Non-pigmented ciliary epithelial cell (primary cell): ENCODE measurements at places on chromosomes 4 and X.

GRCh38 chrX:150546711-150547153 is 21.7 kb upstream of the MTM1 start:
- no peak for DNase-seq

DNA sequence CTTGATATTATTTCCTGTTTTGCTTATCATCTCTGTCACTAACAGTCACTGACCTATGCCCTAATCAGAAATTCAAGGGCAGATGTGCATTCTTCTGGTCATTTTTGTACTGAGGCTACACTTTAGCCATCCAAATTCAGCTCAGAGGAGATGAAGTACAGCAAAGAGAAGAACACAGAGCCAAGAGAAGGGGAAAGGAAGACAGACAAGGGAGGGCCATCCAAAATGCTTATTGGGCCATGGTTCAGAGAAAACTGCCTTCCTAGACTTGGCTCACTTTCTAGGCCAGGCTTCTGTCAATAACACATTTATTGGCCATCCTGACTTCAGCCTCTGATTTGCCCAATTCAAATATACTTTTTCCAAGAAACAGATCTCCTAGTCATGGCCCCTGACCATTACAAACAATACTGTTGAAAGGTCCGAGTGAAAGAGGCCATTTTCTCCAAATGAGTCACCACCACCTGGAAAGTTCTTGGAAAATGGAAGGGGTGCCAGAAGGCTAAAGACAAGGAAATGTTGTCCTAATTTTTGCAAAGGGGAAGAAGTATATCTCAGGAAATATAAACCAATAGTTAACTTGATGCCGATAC is 56.4 kb downstream of the DCX start:
- no peak for DNase-seq

GRCh38 chr4:165312506-165312905 is 15.0 kb upstream of the MSMO1 start:
- no peak for DNase-seq

- DNase-seq = peak; percentile 59
Measured at GRCh38 chr4:177128306-177128705, 181.4 kb upstream of the NEIL3 start.

DNA sequence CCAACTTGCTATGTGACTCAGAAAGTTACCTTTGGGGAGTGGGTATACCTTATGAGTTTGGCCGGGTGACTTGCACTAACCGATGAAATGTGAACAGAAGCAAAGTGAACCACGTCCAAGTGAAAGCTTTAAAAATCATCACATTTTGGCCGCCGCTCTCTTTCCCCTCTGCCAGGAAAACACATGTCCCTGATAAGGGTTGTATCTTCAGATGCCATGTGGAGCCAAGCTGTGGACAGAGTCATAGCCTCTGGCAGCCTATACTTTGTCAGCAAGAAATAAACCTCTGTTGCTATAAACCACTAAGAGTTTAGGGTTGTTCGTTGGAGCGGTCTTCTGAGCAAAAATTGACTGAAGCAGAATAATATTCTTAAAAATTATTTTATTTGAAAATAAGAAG is 92.3 kb downstream of the PRDM5 start:
- no peak for DNase-seq

DNA sequence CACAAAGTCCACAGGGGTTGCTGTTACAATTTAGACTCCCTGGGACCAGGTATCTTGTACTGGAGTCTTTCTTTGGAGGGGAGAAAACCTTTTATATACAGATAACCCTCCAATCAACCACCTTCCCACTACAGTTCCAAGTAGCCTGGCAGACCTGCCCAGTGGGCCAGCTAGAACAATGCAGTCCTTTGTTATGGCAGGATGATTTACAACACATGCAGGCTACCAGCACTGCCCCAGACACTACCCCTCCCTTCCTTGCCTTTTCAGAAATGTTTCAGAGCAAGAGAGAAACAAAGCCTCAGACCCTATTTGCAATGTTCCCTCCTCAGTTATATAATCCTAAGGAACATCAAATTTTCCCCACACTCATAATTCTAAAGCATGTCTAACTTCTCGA is 11.1 kb downstream of the RASL11B start:
- DNase-seq = no peak

GRCh38 chrX:153400146-153401132 is 711 bp downstream of the PNMA6E start:
- no peak for DNase-seq

DNA sequence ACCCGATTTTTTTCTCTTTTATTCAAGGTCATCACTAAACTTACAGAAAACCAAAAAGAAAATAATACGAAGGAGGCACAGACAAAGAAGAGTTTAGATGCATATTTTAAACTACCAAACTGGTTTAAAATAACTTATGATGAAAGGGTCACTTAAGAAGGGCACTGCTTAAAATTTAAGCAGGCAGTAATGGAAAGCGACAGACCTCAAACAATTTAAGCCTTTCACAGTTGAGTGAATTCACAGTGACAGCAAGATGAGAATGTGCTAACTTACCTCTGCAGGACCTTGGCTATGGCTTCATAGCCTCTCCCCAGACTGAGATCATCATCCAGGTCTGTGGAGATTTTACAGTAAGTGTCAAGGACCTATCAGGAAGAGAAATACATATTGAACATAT is 112.1 kb downstream of the TTC29 start:
- no peak for DNase-seq

DNA sequence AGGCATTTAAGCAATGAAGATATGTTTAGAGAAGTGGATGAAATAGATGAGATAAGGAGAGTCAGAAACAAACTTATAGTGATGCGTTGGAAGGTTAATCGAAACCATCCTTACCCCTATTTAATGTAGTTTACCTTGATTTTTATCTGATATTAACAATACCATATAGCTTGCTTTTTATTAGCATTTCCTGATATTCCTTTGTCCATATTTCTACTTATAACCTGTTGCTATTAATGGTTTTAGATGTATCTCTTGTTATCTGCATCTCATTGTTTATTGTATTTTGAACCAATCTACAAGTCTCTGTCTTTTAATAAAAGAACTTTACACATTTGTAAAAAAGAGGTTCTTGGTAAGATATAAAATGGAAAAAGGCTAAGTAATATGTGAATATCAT is 1.6 kb downstream of the TCEAL9 start:
- DNase-seq = no peak

DNA sequence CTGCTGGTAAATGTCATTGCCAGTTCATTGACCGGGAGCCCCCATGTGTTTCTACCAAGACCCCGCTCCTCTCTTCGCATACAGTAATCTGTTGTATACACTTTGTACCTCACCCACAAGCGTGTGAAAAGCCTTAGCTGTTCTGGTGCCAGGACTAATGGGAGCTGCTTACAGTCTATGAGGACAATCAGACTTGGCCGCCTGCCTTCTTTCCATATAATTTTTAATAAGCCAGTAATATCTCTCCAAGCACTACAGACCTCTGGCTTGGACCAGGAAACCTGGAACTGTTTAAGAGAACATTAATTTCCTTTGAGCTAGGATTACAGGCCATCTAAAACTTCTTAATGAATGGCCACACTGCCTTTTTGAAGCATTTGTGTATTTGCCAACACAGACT is 149.7 kb upstream of the MSX1 start:
- no peak for DNase-seq

- DNase-seq = no peak
Measured at GRCh38 chr4:22634541-22635181, 58.1 kb upstream of the GBA3 start.

DNA sequence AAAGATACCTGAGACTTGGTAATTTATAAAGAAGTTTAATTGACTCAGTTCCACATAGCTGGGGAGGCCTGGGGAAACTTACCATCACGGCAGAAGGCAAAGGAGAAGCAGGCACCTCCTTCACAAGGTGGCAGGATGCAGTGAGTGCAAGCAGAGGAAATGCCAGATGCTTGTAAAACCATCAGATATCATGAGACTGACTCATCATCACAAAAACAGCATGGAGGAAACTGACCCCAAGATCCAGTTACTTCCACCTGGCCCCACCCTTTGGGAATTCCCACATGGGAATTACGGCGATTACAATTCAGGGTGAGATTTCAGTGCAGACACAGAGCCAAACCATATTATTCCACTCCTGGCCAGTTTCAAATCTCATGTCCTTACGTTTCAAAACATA is 514.7 kb upstream of the SPANXN1 start:
- no peak for DNase-seq

DNA sequence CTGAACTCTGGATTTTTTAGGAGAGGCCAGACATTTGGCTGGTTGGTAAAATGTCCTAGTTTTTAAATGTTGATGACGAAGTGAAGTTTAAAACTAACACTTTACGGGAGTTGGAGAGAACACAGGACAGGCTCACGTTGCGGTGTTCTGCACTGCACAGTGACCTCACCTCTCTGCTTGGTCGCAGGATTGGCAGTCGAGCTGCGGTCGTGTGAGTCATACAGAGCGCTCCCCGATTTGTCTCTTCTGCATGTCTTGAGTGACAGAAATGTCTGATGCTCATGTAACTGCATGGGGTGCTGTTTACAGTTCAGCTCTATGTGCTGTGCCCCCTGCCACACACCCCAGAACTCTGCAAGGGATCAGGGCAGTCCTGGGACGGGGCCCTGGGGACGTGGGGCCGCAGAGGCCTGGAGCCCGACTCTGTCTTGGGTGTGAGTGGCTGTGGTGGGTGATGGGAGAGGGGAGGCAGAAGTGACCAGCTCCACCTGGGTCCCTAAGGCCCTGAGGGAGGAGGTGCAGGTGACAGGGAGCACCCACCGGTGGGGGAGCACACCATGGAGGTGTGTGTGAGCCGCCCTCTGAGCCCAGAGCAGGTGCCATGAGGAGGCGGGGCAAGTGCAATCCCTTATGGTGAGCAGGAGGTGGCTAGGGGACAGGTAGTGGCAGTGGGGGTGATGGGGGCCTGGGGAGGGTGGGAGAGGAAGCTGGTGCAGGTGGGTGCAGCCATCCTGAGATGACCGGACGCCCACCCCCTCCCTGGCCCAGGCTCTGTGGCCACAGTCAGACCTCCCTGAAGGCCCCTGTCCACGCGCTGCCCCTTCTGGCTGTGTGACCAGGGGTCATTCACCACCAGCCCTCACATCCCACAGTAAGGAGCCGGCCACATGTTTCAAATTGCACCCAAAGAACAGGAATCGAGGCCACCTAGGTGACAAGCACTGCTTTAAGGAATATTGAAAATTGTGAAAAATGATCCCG is 77.9 kb upstream of the ADRA2C start:
- no peak for DNase-seq

DNA sequence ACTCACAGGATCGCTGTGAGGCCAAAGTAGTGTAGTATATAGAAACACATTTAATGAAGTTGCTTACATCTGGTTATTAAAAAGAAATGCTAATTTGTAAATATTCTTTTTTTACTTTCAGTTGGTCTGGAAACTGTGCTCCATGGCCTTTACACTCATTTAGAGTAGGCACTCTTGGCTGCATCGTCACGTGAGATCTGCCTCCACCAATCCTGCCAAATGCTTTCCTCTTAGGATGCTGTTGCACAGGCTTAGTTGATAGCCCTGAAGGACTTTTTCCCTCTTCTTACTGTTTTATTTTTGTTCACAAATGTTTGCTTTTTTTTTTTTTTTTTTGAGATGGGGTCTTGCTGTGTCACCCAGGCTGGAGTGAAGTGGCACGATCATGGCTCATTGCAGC is 6.3 kb downstream of the CPE start:
- DNase-seq = no peak

DNA sequence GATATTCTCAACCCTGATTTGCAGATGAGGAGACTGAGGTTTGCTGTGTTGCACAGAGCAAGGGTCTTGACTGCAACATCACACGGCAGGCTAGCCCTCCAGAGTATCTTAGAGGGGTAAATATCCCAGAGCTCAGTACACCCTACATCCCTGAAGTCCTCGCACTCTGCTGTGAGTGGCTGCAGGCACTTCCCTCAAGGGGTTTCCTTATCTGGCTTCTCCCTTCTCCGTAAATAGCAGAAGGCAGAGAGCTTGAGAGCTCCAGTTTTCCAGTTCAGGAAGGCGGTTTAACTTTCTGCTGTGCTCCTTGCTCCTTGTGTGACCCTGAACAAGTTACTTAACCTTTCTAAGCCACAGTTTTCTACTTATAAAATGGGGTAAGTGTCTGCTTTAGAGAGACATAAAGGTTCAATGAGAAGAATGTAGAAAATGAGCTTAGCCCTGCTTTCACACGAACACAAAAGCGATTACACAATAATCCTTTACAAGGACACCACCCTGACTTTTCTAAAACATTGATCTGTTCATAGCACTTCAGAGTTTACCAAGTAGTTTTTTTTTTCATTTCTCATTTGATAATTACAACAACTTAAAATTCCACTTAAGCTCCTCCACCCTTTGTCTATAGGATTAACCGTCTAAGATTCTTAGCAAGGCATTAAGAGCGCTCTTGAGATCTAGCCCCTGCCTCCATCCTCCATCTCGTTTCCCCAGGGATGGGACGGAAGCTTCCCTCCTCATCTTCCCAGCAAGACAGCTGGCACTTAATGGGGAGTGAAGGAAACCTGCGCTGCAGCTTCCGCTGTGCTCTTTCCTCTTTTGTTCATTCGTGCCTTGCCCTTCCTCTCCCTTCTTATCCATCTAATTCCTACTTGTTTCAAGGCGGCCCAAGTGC is 68.4 kb downstream of the TAPT1 start:
- DNase-seq = no peak

GRCh38 chr4:81650606-81651242 is 179.0 kb upstream of the RASGEF1B start:
- DNase-seq = no peak

- DNase-seq = no peak
Measured at GRCh38 chr4:48967631-48968030, 18.4 kb upstream of the CWH43 start.

- DNase-seq = no peak
Measured at GRCh38 chr4:85486425-85487086, 11.6 kb downstream of the ARHGAP24 start.

DNA sequence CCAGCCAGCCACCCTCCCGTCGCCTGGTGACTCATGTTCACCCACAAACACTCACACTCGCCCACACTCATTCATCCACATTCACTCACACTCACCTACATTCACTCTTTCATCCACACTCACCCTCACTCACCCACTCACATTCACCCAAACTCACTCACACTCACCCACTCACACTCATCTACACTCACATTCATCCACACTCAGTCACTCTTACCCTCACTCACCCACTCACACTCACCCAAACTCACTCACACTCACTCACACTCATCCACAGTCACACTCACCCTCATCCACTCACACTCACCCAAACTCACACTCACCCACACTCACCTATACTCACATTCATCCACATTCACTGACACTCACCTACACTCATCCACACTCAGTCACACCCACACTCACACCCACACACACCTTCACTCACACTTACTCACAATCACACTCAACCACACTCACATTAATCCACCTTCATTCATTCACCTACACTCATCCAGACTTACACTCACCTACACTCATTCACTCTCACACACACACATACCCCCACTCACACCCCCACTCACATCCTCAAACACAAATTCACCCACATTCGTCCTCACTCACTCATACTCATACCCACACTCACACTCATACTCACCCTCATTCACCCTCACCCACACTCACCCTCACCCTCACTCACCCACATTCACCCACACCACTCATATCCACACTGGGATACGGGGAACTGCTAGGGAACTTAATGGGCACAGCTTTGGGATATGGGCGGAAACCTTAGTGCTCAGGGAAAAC is 2221.6 kb upstream of the AGA start:
- DNase-seq = no peak

GRCh38 chr4:176440698-176441097 is 120.9 kb downstream of the SPCS3 start:
- DNase-seq = no peak

- no peak for DNase-seq
Measured at GRCh38 chrX:29535212-29536162, 679.9 kb upstream of the MAGEB2 start.

GRCh38 chr4:81512757-81513501 is 41.2 kb upstream of the RASGEF1B start:
- no peak for DNase-seq

- no peak for DNase-seq
Measured at GRCh38 chr4:1523907-1524636, 117.8 kb upstream of the NKX1-1 start.
